Pancreas (tissue), 10 donors: ENCODE measurements at places on chromosomes 3 and 15. TPM values are rescaled to one million over a fixed set of nuclear protein-coding genes. Genes with fewer than 3 reads are reported as not detected.
A peak's percentile ranks its signal among the peaks of the same experiment; 100 is the strongest.

The PRTG gene
- 0.22 TPM for total RNA-seq

The TLR9 gene
- 0.03 TPM for total RNA-seq

The PTPRG gene
- 7.3 TPM for total RNA-seq

The SPRED1 gene
- total RNA-seq: 8.5 TPM

The PIGX gene
- 8.9 TPM for total RNA-seq

The WDR72 gene
- 5.0 TPM for total RNA-seq

The TMCC1 gene
- total RNA-seq: 27.5 TPM

The GPR15 gene
- total RNA-seq: not detected

GRCh38 chr15:58518626-58519025 is 86.8 kb downstream of the LIPC start:
- no peak for DNase-seq
- no peaks in the 10 kb centered on the region for H3K36me3 ChIP-seq
- H3K4me3 ChIP-seq: no peak overlapping the region
- H3K27me3 ChIP-seq: no peaks in the 10 kb centered on the region
- no peaks in the 10 kb centered on the region for H3K4me1 ChIP-seq

- H3K27ac ChIP-seq: no peak overlapping the region
- DNase-seq: no peak
- no peak overlapping the region for H3K4me3 ChIP-seq
- H3K27me3 ChIP-seq: peaks cover 3% of the 10 kb centered on the region
- H3K36me3 ChIP-seq: peaks cover 47% of the 10 kb centered on the region
These were observed 3.0 kb upstream of the GRAMD2A start for GRCh38 chr15:72200395-72201237.

GRCh38 chr3:47425959-47426358 is 45.1 kb downstream of the PTPN23 start:
- H3K4me1 ChIP-seq: peaks cover 10% of the 10 kb centered on the region
- peaks cover 20% of the 10 kb centered on the region for H3K36me3 ChIP-seq
- H3K4me3 ChIP-seq: no peak overlapping the region
- DNase-seq: no peak
- no peak overlapping the region for H3K27ac ChIP-seq

- no peak for DNase-seq
- no peak overlapping the region for H3K27ac ChIP-seq
- H3K4me1 ChIP-seq: no peaks in the 10 kb centered on the region
- no peaks in the 10 kb centered on the region for H3K27me3 ChIP-seq
These were observed 22.3 kb upstream of the GP9 start for GRCh38 chr3:129038121-129038855.

DNA sequence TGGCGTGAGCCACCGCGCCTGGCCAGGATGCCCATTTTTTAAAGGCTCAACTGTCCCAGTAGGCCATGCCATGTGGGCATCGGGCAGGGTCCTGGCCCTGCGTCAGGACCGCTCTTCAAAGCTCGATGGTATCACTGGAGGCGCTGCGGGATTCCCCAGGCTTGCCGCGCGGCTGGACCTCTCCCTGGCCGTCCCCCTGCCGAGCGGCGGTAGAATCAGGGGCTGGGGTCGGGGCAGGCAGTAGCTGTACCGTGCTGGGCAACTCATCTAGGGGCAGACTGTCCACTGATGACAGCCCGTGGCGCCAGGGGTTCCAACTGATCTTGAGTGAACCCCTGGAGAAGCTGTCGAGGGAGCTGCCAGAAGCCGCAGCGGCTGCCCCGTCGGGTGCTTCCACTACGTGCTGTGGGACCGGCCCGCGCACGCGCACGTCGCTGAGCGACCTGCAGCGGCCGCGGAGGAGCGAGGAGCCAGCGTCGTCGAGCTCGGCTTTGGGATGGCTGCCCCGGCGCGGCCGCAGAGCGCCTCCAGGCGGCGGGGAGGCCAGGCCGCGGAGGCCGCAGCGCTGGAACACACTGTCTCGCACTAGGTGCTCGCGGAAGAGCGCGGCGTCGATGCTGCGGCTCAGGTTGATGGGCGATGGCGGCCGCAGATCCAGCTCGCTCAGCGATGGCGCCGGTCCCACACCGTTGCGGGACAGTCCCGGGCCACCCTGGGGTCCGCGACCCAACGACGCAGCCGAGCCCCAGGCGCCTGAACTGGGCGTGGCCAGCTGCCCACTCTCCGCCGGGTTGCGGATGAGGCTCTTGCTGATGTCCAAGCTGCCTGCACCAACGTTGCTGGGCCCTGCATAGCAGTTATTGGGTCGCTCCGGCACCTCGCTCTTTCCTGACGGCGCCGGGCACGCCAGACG is 5.8 kb downstream of the PRRT3 start:
- no peaks in the 10 kb centered on the region for H3K27me3 ChIP-seq
- DNase-seq: peak; percentile 95
- H3K4me3 ChIP-seq: peak overlapping the region; percentile 23
- H3K36me3 ChIP-seq: no peaks in the 10 kb centered on the region
- peak overlapping the region; percentile 75 for H3K27ac ChIP-seq

- no peaks in the 10 kb centered on the region for H3K36me3 ChIP-seq
- no peak for DNase-seq
These were observed 270.2 kb downstream of the THSD4 start for GRCh38 chr15:71385457-71385856.

GRCh38 chr15:90585863-90586262 is 56.1 kb downstream of the CRTC3 start:
- no peaks in the 10 kb centered on the region for H3K36me3 ChIP-seq
- no peak for DNase-seq
- H3K4me3 ChIP-seq: no peak overlapping the region
- H3K27me3 ChIP-seq: no peaks in the 10 kb centered on the region
- H3K4me1 ChIP-seq: no peaks in the 10 kb centered on the region
- no peak overlapping the region for H3K27ac ChIP-seq

GRCh38 chr3:1561427-1561826 is 468.6 kb downstream of the CNTN6 start:
- H3K36me3 ChIP-seq: no peaks in the 10 kb centered on the region
- H3K27ac ChIP-seq: no peak overlapping the region
- H3K27me3 ChIP-seq: no peaks in the 10 kb centered on the region
- no peaks in the 10 kb centered on the region for H3K4me1 ChIP-seq

DNA sequence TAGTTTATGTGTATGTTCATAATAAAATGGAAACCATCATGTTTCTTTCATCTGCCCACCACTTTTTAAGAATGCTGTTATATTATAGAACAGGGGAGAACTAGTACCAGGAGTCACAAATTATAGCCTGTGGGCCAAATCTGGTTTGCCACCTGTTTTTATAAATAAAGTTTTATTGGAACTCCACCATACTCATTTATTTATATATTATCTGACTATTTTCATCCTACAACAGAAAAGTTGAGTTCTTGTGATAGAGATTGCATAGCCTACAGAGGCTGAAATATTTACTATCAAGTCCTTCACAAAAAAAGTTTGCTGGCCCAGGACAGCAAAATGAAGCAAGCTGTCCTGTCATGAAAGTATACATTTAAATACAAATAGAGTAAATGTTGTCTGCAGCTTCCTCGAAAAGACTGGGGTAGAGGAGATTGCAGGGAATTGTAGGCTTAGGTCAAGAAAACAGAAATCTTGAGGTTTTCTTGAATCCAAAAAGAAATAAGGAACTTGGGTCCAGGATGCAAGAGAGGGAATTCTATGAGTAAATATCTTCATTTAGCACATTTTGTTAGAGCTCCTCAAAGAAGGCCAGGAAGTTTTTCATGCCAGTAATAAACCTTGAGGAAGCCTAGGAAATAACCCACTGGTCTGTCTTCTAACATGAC is 41.1 kb downstream of the FILIP1L start:
- H3K36me3 ChIP-seq: no peaks in the 10 kb centered on the region
- no peak overlapping the region for H3K27ac ChIP-seq
- no peak for DNase-seq
- peaks cover 5% of the 10 kb centered on the region for H3K4me1 ChIP-seq

DNA sequence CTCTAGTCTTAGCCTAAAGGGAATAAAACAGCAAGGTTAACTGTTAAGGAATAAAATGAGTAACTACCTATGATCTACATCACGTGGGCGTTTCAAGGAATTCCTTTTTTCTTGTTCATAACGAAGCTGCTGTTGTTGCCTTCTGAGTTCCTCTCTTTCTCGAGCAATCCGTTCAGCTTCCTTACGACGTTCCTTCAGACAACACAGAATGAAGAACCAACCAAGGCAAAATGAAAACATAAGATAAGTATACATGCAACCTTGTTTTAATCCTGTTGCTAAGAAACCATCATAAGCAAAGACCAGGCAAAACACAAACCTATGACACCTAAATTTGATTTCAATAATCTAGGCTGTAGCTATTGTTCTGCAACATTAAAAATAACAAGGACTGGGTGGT is 44.1 kb downstream of the SLTM start:
- H3K27me3 ChIP-seq: no peaks in the 10 kb centered on the region
- no peak for DNase-seq
- H3K36me3 ChIP-seq: peaks cover 12% of the 10 kb centered on the region

DNA sequence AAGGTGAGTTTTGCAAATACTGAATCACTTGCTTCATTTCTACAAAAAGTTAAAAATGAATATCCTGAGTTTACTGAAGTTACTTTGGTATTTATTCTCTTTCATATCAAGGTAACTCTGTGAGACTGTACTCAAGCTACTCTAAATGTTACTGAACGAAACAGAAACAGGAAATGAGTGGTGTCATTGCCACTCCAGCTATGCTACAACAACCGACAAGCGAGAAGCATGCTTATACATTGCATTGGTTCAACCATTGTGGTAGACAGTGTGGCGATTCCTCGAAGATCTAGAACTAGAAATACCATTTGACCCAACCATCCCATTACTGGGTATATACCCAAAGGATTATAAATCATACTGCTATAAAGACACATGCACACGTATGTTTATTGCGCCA is 313.2 kb upstream of the THBS1 start:
- no peaks in the 10 kb centered on the region for H3K27me3 ChIP-seq
- H3K27ac ChIP-seq: no peak overlapping the region
- DNase-seq: no peak
- H3K4me1 ChIP-seq: peaks cover 30% of the 10 kb centered on the region
- no peaks in the 10 kb centered on the region for H3K36me3 ChIP-seq
- H3K4me3 ChIP-seq: no peak overlapping the region

- no peaks in the 10 kb centered on the region for H3K27me3 ChIP-seq
- no peak overlapping the region for H3K27ac ChIP-seq
- no peaks in the 10 kb centered on the region for H3K4me1 ChIP-seq
- H3K4me3 ChIP-seq: no peak overlapping the region
These were observed 116.2 kb upstream of the HACD2 start for GRCh38 chr3:123700791-123701722.

- DNase-seq: no peak
- no peaks in the 10 kb centered on the region for H3K4me1 ChIP-seq
- H3K4me3 ChIP-seq: no peak overlapping the region
- no peak overlapping the region for H3K27ac ChIP-seq
- H3K27me3 ChIP-seq: no peaks in the 10 kb centered on the region
These were observed 254.0 kb upstream of the TBL1XR1 start for GRCh38 chr3:177451301-177451750.

DNA sequence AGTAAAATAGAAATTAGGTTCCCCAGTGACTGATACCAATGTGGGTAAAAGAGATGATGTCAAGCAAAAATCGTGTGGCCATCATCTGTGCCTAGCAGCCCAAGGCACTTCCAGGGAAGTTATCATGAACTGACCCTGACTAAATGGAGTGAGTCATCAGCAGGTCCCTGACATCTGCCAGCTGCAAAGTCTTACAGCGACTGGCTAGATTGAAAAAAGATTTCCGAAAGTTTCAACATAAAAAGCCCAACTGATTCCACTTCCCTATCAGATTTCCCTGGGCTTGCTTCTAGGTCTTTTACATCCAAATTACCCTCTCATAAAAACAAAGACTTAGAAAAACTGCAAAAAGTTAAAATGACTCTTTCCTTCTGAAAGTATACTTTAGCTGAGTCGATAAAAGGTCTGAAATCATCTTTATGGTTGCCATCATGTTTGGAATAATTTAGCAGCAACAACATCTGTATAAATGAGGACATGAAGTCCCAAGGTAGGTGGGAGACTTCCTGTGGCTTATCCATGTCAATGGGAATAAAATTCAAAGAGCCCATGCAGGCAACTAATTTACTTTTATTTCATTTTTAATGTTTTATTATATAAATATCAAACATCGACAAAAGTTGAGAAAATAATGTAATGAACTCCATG is 342.8 kb downstream of the ERC2 start:
- H3K27me3 ChIP-seq: no peaks in the 10 kb centered on the region
- DNase-seq: no peak
- no peak overlapping the region for H3K4me3 ChIP-seq
- H3K27ac ChIP-seq: no peak overlapping the region

DNA sequence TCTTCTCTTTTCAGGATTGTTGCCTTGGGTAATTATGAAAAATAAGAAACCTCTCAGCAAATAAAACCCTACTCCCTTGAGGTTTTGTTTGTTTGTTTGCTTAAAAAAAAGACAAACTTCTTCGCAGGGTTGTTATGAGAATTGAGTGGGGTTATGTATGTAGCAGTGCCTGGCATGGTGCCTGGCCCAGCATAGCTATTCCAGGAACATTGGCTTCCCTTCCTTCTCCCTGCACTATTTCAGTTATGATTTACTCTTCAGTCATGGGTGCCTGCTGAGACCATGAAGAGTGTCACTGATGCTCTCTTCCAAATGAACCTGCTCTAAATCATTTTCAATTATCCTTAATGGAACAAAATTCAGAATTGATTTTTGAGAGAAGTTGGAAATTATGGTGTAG is 283.5 kb upstream of the ROPN1 start:
- no peaks in the 10 kb centered on the region for H3K27me3 ChIP-seq
- H3K36me3 ChIP-seq: no peaks in the 10 kb centered on the region
- no peak overlapping the region for H3K4me3 ChIP-seq

DNA sequence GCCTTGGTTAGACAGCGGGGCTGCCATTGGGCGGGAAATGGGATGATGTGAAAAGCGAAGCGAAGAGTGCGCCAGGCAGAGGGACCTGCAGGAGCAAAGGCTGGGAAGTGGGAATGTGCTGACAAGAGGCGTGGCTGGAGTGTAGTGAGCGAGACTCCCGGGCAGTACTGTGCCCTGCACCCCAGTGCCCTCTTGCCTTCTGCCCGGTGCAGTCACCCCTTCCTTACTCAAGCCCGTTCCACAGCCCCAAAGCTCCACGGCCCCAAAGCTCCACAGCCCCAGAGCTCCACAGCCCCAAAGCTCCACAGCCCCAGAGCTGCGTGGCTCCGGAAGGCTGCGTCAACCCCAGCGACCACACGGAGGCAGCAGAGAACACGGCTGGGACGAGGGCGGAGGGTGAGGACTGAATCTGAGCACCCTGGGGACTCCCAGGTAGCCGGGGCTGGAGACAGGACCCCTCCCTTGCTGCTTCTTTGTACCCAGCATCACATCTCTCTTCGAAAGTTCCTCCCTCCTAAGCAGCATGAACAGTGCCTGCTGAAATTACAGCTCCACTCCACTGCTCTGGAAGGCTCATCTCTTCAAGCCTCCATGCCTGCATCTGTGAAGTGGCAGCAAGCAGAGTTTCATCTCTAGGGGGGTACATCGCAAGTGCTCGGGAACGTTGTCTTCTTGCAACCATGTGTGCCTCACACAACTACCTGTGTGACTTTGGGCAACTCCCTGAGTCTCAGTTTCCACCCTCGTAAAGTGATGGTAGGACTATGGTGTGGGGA is 108.9 kb downstream of the FBLN2 start:
- H3K36me3 ChIP-seq: no peaks in the 10 kb centered on the region
- H3K4me1 ChIP-seq: no peaks in the 10 kb centered on the region
- H3K27me3 ChIP-seq: no peaks in the 10 kb centered on the region
- peak; percentile 84 for DNase-seq
